ENCODE measurements at places on chromosomes 4 and X.

- no peak for DNase-seq
Observed at GRCh38 chr4:3660086-3660927, 105.9 kb upstream of the ADRA2C start.

DNA sequence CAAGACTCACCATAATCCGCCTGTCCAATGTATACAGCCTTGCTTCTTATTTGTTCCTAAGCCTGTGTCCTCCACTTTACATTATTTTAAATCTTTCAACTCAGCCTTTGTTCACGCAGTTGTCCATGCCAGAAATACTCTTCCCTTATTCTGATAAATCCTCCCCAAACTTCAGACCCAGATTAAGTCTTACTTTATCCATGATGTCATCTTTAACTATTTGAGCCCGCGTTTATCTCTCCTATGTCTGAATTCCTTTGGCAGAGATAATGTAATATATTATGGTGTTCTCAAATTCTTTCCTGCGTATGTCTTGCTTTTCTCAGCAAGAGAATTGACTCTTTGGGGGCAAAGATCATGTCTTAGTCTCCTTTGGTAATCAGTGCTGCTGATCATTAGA lies 129.6 kb downstream of the LUZP4 start:
- no peak for DNase-seq

- no peak for DNase-seq
Observed at GRCh38 chrX:1384658-1385252, 7.2 kb downstream of the SLC25A6 start.

DNA sequence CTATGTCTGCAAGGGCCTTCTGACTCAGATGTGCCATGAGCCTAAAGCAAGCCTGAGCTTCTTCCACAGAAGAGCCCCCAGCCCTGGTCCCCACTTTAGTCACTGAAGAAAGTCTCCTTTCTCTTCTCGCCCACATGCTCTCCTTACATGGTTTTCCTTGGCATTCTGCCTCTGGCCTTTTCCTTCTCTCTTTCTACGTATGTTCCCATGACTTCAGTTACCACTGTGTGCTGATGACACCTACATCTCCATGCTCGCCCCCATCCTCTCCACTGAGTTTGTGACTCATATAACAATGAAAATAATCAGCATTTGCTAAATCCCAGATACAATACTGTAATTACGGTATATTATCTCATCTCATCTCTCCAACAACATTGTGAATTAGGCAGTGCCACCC lies 149.3 kb downstream of the AMMECR1 start:
- no peak for DNase-seq

GRCh38 chr4:181685911-181686310 lies 557.3 kb upstream of the TENM3 start:
- no peak for DNase-seq

DNA sequence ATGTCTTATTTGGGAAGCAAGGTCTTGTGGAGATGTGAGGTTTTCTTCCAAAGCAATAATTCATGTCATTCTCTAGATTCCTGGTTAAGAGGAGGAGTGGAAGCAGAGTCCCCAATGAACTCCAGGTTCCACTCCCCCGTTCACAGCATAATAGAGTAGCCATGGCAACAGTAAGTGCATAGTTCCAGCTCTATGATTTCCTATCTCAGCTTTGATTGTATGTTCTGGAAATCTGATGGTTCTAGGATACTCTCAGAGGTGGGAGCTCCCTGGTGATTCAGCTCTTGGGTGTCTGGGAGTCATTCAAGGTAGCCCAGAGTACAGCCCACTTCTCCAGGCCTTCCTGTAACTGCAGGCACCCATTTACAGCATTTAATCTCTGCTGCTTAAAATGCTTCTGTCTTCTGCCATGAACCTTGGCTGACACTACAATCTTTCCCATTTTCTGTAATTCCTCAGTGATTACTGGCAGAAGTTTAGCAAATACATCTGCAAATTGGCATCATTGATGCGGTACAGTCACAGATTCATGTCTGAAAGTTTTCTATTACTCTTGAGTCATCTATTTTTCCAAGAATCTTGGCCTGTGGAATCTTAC lies 242.0 kb downstream of the MAPK10 start:
- DNase-seq = no peak

- no peak for DNase-seq
Observed at GRCh38 chr4:4559596-4559995, 17.7 kb upstream of the STX18 start.

GRCh38 chrX:6738518-6739470 lies 203.9 kb upstream of the VCX3A start:
- no peak for DNase-seq

- DNase-seq = no peak
Observed at GRCh38 chrX:110403441-110404238, 45.0 kb downstream of the RTL9 start.

DNA sequence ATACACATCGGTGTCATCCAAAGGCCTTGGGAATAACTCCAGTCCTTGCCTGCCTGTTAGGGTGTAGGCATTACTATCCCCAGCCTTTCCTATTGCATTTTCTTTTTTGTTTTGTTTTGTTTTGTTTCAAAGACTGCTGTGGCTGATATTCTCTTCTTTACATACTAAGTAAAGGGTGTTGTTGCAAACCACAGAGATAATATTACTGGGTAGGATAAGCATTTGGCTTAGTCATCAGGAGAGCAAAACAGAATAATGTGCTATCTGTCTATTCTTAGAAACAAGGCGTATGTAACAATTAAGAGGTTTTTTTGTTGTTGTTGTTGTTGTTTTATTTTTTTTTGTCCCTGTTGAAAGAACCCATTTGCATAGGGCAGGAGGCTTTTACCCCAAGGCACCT lies 41.8 kb downstream of the UGT2B28 start:
- no peak for DNase-seq

GRCh38 chr4:156294577-156294976 lies 340.9 kb upstream of the CTSO start:
- DNase-seq = peak; percentile 72

- no peak for DNase-seq
Observed at GRCh38 chr4:150525321-150525868, 56.6 kb upstream of the MAB21L2 start.

DNA sequence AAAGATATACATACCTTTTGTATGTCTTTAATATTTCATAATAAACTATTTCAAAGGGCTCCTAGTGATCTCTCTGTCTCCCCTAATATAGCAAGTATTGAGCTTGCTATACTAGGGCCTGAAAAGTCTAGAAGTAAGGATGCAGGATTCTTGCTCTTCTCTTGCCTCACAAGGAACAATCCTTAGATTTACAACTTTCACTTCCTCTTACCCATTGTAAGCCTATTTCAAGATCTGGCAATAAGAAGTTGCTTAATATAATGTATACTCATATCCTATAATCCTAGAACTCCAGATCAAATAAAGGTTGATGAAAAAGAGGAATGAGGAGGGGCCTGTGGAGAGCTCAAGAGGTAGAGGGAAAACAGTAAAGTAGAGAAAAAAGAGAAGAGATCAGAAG lies 40.8 kb upstream of the CHRDL1 start:
- no peak for DNase-seq

DNA sequence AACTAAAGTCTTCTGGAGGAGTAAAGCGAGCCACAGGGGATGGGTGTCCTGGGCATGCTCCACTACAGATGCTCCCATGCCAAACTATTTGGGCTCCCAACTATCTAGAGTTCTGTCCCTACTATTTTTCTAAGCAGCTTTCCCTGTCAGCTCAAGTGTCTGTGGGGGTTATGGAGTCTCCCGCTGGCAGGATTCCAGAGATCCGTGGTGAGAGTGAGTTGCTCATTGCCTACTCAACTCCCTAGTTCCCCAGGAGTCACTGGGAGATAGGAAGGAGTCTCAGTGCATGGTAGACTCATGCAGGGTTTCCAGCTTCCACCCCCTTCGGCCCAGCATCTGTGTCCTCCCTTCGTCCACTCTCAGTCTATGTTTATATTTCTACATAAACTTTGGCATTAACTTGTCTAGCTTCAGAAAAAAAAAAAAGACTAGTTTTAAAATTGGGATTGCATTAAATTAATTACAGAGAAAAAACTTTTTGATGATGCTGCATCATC lies 55.1 kb upstream of the INPP4B start:
- no peak for DNase-seq

- DNase-seq = no peak
Observed at GRCh38 chr4:180698550-180699195, 1544.5 kb upstream of the TENM3 start.

DNA sequence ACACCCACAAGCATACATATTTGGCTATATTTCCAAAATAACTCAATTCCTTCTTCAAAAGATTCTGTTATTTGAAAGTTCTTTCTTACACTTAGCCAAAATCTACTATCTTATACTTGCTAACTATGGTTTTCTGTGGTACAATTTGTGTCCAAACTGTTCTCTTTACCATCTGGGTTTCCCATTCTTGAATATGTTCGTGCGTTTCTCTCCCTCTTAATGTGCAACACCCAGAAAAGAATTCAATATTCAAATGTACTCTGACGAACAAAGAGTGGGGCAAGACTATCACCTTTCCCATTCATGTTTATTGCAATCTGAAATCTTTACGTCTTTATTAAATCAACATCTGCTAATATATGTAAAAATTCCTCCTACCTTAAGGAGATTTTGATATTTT lies 912.7 kb downstream of the FAT4 start:
- DNase-seq = no peak

DNA sequence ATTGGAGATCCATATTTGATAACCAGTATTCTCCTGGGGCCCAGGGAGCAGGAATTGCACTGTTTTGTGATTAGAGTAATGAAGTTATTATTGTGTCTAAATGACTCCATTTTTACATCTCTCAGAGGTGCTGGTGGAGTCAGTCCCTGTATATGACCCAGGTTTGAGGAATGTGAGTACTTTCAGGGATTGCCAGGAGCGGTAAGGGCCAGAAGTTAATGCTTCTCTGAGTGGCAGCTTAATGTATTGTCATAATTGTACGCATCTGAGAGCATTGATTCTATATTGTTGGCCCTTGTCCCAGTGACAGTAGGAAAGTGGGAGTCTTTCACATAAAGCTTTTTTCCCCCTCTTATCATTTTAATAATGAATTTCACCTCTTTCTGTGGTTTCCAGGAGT lies 146.2 kb downstream of the GATB start:
- no peak for DNase-seq

GRCh38 chr4:128820671-128821070 lies 11.2 kb downstream of the JADE1 start:
- no peak for DNase-seq

- DNase-seq = no peak
Observed at GRCh38 chr4:14277505-14277904, 650.0 kb upstream of the BOD1L1 start.

DNA sequence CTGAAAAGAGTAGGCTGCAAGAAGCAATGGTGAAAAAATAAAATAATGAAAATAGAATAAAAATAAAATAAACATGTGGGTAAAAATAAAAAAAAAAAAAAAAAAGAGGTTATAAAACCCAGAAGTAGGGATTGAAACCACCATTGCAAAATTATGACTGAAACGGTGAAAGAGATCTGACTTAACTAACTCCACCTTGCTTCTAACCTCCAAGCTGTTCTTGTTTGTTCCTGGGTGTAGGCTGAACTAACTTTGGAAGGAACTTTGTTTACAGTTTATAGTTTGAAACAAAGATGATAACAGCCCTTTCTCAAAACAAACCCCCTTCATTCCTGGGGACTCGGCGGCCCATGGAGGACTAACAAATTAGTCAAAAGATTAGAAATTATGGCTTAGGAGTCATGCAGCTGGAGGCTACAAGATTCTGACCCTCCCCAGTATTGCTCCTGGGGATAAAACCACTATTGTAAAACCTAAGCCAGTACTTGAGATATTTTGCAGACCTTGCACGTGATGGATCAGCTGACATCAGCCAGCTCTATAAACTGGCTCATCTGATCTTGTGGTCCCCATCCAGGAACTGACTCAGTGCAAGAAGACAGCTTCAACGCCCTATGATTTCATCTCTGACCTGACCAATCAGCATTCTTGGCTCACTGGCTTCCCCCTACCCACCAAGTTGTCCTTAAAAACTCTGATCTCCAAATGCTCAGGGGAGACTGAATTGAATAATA lies 30.4 kb downstream of the DDX60L start:
- no peak for DNase-seq

DNA sequence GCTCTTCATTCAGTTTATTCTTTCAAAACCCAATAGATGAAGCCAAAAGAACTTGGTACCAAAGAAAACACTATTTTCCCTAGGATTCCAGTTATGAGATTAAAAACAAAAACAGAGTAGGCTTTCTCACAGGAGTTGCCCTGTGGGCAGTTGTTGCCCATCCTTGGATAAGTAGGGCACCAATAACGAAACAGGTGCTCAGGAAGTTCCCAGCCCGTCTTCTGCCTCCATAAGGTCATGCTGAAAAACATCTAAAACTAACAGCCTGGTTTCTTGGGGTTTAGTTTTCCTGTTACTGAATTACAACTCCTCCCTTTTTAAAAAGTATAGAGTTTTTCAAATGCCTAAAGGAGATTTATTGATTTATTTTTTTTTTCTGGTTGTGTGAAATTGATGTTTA lies 14.7 kb downstream of the TSPAN5 start:
- DNase-seq = no peak

DNA sequence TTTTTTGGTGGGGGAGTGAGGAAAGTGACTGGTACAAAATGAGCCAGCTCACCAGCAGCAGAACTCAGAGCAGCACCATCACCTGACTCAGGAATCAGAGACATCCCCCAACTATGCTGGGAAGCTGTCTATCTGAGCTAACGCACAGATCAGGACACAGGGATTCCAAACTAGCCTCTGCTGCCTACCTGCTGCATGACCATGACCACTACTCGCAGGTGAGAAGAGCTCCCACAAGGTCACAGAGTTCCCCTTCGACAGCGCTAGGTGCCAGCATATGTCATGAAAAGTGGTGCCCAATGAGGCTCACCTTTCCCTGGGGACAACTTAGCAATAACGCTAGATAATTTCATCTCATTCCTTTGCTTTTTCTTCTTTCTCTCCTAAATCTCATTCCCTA lies 662.6 kb upstream of the CPEB2 start:
- DNase-seq = no peak

DNA sequence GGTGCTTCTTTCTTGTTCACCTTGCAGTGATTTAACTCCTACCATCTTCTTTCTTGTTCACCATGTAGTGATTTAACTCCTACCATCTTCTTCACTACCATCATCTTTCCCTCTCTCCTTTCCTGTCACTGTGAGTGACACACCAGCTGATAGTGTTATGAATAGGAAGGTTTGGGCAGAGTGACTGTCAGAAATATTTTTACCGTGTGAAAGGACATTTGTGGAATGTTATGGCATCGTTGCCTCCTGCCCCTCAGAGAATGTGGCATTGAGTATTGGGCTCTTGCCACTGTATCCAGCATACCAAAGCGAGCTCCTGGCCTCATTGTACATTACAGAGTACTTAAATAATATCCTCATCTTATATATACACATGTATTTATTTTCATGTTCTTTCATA lies 90.8 kb upstream of the AMOT start:
- no peak for DNase-seq

- DNase-seq = no peak
Observed at GRCh38 chrX:136731207-136731782, 49.4 kb downstream of the ARHGEF6 start.

- no peak for DNase-seq
Observed at GRCh38 chrX:103607364-103608305, at the start of gene TCEAL3. TCEAL3 (plus strand) TSS chrX:103607963; CDS start chrX:103609065, 1,102 bp downstream.

- no peak for DNase-seq
Observed at GRCh38 chrX:2387614-2388239, 113.0 kb downstream of the DHRSX start.

GRCh38 chr4:127155116-127155515 lies 477.6 kb upstream of the INTU start:
- DNase-seq = no peak

Measured in Kasumi-1 (cell line).